Stimulated activated CD8-positive, alpha-beta memory T cell treated with anti-CD3 and anti-CD28 coated beads, Interleukin-15, amount 100 ng/mL, for 24 hours (primary cell): ENCODE measurements at places on chromosomes 6 and 20.

GRCh38 chr6:159645640-159646039 is 47.4 kb downstream of the SOD2 start:
- DNase-seq: no peak

GRCh38 chr6:52603000-52603795 is 26.3 kb upstream of the TRAM2 start:
- no peak for DNase-seq

GRCh38 chr20:54133434-54134427 is 40.1 kb downstream of the CYP24A1 start:
- DNase-seq: no peak

GRCh38 chr6:13667655-13668054 is 44.0 kb downstream of the RANBP9 start:
- DNase-seq: no peak

GRCh38 chr20:4216866-4217265 is 201.5 kb upstream of the RNF24 start:
- DNase-seq: no peak

DNA sequence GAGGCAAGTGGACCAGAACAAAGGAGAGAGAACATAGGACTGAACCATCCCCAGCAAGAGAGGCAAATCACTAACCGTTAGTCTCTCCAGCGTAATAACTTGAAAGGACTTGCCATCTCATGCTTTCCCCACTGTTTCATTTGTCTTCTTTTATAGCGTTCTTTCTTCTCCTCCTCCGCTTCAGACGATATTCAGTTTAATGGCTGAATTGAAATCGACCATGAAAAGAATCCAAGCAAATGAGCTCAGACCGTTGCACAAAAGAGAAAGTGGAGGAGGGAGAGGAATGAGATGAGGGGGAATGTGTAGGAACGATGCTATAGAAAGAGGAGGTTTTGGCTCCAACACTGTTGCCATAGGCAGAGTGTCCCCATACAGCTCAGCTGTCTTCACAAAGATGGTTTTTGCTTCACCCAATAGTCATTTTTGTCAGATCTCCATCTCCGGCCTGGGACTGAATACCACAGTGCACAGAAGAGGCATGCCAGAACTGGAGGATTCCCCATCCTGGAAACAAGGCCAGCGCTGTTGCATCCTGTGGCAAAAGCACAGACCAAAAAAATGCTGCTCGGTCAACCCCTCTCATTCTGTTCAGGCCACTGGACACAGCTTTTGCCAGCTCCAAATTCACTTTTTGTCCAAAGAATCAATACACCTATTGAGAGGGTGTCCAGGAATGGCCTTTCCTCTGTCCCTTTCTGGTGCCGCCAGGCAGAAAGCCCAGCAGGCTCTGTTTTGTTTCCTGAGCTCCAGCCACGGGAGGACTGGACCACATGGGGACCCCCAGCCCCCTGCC is 176.1 kb downstream of the ID4 start:
- DNase-seq: no peak

DNA sequence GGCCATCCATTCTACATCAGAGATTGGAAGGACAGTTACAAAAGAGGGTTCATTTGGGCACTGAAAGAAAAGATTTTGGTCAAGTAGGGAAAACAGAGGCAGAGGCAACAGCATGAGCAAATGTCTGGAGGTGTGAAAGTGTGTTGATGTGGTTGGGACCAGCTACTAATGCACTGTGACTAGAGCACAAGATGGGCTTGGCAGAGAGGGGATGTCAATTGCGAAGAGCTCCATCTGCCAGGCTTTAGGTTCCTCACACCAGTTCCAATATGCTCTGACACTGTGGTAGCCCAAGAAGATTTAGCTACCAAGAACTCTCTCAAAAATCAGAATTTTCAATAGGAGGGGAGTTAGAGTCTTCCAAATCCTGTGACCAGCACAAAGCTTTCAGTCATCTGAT is 42.1 kb downstream of the TRAF3IP2 start:
- no peak for DNase-seq

DNA sequence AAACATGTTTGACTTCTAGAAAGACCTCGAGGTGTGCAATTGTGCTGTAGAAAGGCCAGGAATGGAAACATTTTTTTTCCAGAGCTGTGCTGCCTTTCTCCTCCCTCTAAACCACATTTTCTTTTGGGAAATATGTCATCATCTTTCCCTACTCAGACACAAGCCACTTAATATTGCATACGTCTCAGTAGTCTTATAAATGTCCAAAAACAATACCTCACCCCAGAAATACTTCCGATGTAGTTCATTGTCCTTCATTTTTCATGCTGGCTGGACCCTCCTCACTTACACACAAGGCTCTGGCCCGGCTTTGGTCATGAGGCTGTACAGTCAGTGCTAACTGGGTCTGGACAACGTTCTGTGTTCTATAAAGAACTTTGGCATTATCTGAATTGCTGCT is 126.4 kb downstream of the SCML4 start:
- no peak for DNase-seq

- no peak for DNase-seq
Measured at GRCh38 chr20:16699293-16699692, 30.5 kb upstream of the SNRPB2 start.

DNA sequence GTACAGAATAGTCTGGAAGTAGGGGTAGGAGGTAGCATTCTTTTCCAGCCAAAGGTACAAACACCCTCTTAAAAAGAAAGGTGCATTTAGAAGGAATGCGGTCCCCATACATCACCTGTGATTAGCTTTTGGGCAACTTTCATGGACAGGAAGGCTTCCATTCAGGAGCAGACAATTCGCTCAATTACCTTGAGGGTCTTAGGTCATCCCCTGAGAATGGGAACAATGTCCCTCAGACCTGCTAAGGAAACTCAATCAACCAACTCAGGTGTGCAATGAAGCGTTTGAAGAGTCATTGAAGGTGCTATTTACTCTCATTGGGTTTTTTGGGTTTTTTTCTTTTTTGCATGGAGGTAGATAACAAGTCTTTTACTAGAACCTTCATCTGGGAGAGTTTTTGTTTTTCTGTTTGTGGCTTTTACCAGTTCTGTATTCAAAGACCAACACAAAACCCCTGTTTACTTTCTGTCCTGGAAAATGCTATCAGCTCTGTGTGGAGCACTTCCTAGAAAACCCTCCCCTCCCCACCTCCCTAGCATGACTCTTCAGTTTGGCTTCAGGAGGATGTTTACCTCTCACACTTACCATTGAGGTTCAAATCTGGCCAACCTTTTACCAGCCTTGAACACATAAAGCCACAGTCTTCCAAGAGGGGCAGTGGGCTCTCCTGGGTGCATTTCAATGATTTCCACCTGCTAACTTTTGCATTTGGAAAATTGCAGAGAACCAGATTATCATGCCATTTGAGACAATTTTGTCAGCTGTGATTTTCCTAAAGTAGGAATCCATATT is 271.2 kb upstream of the PRDM1 start:
- no peak for DNase-seq

DNA sequence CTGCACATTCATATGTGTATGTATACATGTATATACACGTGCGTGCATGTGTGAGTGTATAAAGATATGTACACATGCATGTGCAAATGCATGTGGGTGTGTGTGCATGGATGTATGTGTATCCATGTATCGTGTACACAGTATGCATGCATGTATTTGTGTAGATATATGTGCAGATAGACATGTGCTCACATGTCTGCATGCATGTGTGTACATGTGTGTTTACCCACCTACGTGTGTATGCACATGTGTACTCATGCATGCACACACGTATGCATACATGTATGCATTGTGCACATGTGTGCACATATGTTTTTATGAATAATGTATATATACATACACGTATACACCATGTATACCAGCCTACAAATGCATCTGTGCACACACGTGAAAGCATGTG is 80.3 kb upstream of the ZNF322 start:
- no peak for DNase-seq

GRCh38 chr6:157555455-157556143 is 174.6 kb downstream of the ZDHHC14 start:
- no peak for DNase-seq
